HCT116 (cell line): ENCODE measurements at places on chromosomes 4 and X. TPM values are rescaled to one million over a fixed set of nuclear protein-coding genes. Genes with fewer than 3 reads are reported as not detected.

- no peak for DNase-seq
These were observed 2.0 kb downstream of the CHST7 start for GRCh38 chrX:46575586-46575985.

The ATP1B4 gene
- not detected for total RNA-seq

- DNase-seq = no peak
These were observed 803.6 kb upstream of the ADGRL3 start for GRCh38 chr4:60396341-60397049.

GRCh38 chr4:78640714-78641113 lies 89.1 kb downstream of the ANXA3 start:
- DNase-seq = no peak

DNA sequence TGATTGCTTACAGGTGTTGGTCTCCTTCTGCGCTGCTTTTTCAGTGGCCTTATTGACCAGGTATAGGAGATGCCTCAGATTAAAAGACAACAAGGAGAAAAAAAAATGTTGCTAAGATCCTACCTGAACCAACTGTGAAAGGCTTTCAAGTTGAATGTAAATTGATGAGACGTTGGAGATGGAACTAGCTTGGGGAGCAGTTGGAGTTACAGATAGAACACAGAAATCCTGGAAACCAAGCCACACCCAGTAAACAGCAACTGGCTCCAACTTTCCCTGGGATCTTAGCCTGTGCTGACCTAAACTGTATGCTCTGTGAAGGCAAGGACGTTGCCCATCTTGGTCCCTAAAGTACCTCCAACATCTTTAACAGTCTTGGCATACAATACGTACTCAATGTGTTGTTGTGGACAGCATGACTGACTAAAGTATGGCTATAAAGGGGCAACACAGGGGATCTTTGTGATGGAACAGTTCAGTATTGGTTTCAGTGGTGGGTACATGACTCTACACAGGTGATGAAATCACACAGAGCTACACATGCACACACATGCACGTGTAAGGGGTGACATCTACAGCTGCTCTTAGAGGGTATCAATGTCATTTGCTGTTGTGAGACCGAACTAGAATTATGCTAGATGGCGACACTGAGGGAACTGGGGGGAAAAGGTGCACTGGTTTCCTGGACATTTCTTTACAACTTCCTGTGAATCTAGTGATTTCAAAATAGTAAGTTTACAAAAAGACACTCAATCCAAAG lies 22.3 kb downstream of the GAB3 start:
- DNase-seq = no peak

The EREG gene
- 498 TPM for total RNA-seq

The OCIAD1 gene
- total RNA-seq = 163 TPM

- DNase-seq = peak; percentile 41
These were observed 96.5 kb upstream of the ESX1 start for GRCh38 chrX:104351173-104351769.

DNA sequence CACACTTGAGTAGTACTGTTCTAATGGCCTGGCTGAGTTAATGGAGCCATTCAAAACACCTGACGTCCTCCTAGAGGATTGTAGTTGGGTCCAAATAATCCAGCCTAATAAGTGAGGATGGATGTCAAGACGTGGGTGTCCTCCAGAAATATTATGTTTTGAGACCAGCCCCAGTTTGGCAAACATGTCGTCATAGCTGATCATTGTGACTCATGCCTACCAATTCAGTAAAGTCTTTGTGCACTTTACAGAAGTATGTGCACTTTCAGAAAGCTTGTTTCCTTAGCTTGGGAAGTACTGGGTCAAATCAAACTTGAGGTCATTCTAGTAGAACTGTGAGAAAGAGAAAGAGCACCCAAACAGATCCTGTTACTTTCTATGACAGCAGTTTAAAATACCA lies 37.6 kb upstream of the GLRA2 start:
- DNase-seq = no peak

- no peak for DNase-seq
These were observed 7.8 kb downstream of the GATB start for GRCh38 chr4:151753056-151753455.

- DNase-seq = no peak
These were observed 44.4 kb downstream of the CCDC158 start for GRCh38 chr4:76376534-76376933.

The FHIP1A gene
- total RNA-seq = 14.8 TPM

- no peak for DNase-seq
These were observed 19.9 kb upstream of the GPR173 start for GRCh38 chrX:53028678-53029077.

DNA sequence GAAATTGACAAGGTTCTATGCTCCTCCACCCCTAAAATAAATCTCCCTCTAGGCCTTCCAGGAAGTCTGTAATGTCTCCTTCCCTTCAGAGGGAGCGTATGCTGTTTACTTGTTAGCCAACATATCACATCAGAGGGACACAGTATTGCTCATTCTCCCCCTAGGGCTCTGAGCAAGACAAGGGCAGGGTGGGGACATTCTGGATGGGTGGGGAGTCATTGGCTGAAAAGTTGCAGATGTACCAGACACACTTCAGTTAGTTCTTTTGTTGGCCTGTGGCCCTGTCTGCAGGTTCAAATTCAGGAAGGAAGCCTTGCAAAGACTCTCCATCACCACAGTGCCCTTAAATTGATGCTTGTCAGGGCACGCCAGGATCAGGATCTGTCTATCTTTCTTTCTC lies 106.3 kb upstream of the TEX13D start:
- DNase-seq = no peak

GRCh38 chrX:105837232-105837631 lies 14.9 kb downstream of the NRK start:
- no peak for DNase-seq

The TET2 gene
- total RNA-seq = 9.7 TPM

GRCh38 chr4:132015321-132015720 lies 1133.8 kb upstream of the PCDH10 start:
- DNase-seq = no peak

- no peak for DNase-seq
These were observed 152.7 kb downstream of the STK32B start for GRCh38 chr4:5203993-5204310.

The TRO gene
- 0.25 TPM for total RNA-seq

The PCDH18 gene
- total RNA-seq = 0.17 TPM

- DNase-seq = no peak
These were observed 23.9 kb upstream of the ANOS1 start for GRCh38 chrX:8755813-8756212.

DNA sequence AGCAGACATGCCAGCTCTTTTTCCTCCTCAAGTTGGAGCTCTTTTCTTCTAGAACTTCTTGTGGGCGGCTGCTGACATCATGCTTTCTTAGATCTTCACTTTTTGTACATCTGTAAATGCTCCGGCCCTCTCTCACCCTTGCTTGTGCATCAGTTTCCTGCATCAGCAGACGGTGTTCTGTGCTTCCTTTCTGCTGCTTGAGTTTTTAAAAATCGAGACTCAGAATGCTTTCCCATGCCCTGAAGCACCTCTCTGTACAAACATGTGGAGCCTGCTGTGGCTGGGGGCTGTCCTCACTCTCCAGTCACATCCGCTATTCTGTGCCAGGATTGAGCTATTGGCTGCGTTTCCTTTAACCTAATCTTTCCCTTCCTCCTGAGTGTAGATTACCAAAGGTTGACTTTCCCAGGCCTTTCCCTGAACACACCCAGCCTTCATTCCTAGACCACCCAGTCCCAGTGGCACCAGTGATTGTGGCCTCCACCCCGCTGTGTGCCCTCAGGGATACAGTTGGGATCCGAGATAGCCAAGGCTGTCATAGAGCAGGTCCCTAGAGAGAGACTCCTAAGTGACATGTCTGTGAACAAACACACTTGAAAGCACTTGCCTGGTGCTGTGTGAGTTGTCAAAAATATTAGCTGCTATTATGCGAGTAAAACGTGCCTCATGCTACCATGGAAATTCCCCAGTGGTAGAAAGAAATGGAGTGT lies 41.9 kb downstream of the TNIP2 start:
- DNase-seq = no peak

DNA sequence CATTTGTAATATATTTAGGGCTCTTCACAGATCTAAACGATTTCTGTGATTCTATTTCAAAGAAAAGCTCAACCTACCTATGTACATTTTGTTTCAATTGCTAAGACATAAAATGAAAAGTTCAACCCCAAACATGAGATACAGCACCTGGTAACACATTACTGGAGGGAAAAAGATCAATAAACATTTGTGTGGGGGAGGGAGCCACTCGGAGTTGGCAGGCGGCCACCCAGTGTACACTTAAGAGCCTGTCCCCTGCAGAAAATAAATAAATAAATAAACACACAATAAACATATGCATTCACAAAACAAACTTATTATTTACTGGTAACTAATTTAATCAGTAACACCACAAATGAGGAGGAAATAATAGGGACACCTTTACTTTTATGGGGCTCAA lies 19.3 kb downstream of the PRSS48 start:
- no peak for DNase-seq

GRCh38 chr4:58261526-58261925 lies 1151.3 kb upstream of the IGFBP7 start:
- DNase-seq = no peak

DNA sequence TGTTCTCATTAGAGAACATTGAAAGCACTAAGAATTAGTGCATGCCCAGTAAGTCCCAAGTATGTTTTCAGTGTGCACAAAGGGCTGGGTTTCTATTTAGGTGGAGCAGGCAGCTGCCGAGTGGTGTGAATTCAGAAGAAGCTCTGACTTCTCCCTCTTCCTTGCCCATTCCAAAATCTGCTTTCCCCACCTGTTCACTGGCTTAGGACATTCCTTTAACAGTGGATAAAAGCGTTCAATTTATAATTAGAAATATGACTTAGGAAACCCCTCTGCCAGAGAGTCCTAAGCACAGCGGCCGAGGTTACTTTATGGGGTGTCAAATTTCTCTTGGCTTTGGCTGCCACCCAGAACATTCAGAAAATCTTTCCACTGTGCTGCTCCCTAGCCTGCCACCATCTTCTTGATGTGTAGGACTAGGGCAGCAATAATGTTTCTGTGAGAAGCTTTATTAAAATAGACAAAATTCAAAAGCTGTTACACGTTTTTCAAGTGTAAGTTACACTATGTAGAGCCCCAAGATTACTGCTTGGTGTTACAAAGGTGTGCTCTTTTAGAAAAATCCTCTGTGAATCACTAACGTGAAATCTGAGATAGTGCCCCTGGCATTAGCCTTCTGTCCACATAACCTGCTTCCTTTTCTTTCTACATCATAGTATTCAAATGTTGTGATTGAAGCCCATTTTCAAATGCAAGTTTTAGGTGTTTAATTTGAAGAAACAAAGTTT lies 191.6 kb upstream of the ANKRD50 start:
- peak; percentile 47 for DNase-seq

The BMP15 gene
- total RNA-seq = not detected

- DNase-seq = no peak
These were observed 105.1 kb upstream of the NAP1L5 start for GRCh38 chr4:88802585-88803286.
